ENCODE measurements at places on chromosomes 2 and 18. TPM values are rescaled to one million over a fixed set of nuclear protein-coding genes. Genes with fewer than 3 reads are reported as not detected.

LAPTM4A gene
- 23.4 TPM for total RNA-seq

TYMS gene
- 325 TPM for total RNA-seq

GALR1 gene
- not detected for total RNA-seq

CHCHD5 gene
- 40.3 TPM for total RNA-seq

RPRM gene
- not detected for total RNA-seq

HAUS1 gene
- 60.9 TPM for total RNA-seq

DLGAP1 gene
- not detected for total RNA-seq

SNTG2 gene
- 0.57 TPM for total RNA-seq

VWA3B gene
- total RNA-seq = not detected

GCKR gene
- total RNA-seq = not detected

ATP8B1 gene
- total RNA-seq = not detected

DNA sequence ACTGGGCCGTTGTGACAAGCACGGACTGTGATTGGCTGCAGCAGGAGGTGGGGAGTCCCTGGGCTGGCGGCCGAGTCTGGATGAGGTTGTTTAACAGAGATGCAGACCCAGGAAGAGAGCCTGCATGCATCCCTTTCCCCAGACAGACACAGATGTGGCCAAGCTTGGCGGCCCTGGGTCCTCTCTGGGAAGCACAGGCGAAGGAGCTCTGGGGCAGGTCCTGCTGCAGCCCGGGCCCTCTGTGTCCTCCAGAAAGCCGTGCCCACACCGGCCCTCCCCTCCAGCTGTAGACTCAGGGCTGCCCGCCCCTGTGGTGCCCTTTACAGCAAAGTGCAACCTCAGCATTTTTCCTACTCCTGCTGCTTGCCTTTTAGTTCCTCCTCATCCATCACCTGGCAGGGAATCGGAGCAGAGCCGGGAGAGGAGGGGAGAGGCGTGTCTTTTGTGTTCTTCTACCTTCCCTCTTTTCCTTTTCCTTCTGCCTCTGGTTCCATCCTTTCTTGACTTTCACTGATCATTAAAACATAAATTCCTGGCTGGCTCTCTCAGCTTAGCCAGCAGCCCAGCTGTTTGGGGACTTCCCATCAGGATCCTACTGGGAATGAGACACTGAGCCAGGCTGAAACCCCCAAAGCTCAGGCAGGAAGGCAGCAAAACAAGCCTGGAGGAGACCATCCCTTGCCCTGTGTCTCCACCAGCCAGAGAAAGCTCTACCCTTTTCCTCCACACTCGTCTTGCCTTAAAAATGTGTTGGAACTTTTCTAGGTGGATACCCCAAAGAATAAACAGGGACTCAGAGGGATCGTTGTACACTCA, 75.0 kb downstream of the CTIF start:
- DNase-seq = no peak

DNA sequence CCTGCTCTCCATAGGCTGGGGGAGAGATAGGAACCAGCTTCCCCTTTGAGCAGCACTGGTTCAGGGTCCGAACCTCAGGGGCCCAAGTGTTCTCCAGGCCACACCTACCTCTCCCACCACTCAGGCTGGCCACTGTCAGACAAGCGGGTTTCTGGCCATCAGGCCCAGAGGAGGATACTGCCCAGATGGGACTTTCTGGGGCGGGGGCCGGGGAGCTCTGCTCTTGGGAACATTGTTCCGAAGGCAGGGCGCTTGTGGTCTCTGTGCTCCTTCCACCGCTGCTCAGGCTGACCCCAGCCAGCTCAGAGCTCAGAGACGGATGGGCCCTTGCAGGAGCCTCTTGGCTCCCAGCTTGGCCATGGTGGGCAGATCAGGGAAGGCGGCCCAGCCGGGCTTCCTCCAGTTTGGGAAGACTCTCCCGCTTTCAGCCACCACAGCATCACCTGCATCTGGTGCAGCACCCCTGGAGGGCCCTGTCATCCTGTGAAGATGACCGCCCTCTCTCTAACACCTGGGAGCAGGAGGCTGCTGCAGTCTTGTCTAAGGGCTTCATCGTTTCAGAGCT, 5.2 kb upstream of the TRAF3IP1 start:
- no peak for DNase-seq

DNA sequence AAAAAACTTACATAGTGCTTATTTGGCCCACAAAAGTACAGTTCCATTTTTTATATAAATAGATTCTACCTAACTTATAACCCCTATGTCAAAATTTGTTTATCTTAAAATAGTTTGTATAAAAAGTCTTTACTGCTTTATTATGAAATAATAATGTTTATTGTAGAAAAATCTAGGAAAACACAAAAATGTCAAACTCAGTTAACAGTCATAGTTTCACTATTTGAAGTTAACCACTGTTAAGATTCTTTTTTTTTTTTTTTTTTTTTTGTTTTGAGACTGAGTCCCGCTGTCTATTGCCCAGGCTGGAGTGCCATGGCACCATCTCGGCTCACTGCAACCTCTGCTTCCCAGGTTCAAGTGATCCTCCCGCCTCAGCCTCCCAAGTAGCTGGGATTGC, 26.5 kb upstream of the ABI2 start:
- no peak for DNase-seq

DNA sequence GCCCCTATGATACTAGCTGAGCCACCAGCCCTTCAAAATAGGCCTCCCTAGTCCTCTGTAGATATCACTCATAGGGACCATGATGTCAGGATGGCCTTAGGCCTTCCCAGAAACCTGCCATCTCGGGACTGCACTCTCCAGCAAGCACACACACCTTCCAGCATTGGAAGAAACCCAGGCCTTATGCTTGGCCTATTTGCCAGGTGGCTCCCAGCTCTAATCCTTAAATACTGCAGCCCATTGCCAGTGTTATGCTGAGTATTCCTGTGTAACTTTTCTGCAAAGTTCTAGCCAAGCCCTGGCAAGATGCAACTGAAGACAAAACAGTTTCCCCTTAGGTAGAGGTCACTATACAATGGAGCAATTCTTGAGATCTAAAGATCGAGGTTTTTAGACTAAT, 316.5 kb downstream of the SETBP1 start:
- no peak for DNase-seq

DNA sequence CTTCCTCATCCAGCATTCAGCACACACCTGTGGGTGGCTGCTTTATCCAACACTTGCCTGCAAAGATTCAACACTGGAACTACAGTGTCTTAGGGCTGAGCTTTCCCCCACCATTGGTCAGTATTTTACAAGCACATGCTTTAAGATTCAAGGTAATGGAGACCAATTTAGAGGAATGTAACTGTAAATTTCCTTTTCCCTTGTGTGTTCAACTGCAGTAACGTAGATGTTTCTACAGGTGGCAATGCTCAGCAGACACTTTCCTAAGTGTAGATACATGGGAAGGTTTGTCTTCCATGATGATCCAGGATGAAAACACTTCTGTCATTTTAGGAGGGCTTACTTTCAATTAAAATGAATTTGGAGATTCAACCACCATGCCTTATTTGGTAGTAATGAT, 143.6 kb upstream of the PXDN start:
- DNase-seq = no peak

DNA sequence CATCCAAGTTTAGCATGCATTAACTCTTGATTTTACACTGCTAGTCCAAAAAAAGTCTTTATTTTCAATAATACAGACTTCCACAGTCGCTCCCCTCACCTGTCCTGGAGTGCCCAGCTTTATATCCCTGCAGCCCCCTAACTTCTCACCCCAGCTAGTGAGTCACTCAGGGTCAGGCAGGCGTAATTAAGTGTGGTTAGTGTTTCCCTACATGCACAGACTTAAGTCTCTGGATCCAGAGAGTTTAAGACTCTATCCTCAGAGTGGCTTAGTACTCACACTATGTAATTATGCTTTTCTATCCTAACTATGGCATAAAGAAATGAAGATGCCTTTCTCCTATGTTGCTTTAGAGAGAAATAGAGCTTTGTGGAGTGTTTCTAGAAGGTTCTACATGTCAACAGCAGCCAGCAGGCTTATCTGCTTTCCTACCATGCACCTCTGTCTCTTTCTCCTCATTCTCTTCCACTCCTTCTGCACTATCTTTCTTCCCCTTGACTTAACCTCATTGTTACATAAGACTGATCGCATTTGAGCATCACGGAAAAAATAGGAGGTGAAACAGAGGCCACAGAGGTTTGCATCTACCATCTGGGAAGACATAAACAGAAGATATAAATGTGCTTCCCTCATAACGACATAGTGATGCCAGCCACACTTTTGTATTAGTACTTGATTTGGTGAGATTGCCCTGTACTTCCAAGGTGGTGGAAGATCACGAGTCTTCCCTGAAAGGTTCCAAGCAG, 34.4 kb upstream of the PMAIP1 start:
- DNase-seq = no peak

DNA sequence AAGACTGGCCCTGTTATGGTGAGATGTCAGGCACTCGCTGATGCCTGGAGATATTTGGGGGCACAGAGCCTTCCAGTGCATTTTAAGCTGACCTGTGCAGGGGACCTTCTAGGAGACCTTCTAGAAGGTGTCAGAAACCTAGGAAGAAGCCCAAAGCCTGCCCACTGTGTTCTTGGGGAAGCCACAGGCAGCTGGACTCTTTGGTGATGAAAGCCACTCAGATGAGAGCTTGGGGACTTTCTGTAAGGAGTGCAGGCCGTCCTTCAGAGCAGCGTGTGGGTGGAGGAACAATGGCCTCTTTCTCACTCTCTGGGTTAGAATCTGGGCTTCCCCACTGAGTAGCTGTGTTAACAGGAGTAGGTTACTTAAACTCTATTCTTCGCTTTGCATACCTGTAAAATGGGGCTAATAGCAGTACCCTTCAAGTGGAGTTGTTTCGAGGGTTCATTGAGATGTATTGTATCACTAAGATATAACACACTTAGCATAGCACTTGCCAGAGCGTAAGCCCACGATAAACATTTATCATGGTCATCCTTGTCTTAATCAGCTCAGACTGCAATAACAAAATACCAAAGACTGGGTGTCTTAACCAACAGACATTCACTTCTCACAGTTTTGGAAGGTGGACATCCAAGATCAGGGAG, 322.3 kb upstream of the EPAS1 start:
- no peak for DNase-seq

DNA sequence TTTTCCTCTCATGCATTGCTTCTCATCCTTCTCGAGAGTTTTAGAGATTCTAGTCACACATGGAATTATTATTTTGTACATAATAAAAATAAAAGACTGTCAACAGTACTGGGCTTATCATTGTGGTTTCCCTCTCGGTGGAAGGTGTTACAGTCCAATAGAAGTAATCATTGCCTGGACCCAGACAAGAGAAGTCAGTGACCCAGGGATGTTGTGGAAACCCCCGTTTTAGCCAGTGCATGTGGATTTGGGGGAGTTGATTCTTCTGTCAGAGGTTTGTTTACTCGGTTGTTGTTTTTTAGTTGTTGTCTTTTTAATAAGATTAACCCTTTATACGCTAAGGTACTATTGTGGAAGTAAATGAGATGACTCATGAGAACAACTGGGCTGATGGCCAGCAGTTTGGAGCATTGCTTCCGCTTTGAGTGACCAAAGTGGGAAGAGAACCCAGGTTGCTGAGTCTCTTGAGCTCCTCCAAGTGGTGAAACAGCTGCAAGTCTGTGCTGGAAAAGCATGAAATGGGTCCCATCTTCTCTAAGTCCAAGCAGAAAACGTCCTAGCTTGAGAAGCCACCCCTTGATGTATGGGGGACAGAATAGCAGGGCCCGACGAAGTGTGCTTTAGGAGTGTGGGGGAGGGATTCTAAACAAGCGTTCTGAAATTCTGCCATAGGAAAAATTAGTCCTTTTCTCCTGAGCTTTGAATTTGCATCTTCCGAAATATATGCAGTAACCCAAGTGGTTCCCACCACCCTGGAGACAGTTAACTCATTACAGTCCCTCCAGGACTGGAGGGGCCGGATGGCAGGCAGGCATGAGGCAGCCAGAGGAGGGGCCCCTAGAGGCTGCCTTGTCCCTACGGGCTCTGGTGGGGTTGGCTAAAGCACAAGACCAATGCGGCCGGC, 61.8 kb upstream of the GPR45 start:
- no peak for DNase-seq

- no peak for DNase-seq
Measured at GRCh38 chr2:155218945-155219344, 520.5 kb downstream of the KCNJ3 start.

DNA sequence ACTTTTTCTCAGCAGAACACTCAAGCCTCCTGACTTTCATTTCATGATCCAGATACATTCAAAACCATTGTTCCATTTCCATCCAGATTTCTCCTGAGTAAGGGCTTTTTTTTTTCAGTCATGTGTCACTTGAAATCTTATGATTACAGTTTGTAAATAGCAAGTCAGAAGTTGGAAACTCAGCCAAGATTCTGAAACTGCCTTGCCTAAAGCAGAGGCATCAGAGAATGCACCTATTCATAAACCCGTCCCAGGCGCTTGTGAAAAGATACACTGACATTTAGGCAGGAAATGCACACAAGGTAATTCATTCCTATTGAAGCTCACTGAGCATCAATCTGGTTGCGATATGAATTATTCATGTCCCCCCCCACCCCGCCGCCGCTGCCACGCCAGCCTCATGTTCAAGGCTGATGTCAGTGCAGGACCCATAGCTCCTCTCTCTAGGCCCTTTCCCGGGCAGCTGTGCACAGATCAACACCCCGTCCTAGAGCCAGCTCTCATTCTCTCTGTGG, 30.4 kb upstream of the MGAT4A start:
- peak; percentile 92 for DNase-seq

- peak; percentile 69 for DNase-seq
Measured at GRCh38 chr2:98835831-98836385, 100.1 kb downstream of the CRACDL start.

DNA sequence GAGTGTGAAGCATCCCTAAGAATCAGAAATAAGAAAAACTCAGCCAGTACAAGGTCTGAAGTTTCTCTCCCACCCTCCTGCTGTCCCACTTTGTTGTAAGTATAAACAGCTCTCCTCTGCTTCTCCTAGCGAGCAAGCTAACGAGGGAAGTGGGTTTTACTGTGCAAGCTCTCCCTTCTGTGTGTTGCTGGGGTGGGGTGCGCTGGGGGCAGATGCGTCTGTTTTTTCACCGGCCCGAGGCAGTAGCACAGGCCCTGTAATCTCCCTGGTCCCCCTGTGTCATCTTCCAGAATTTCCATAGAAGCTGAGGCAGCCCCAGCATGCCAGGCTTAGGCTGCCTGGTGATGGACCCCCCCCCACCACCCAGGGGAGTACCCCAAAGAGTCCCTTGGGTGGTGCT, 9.4 kb upstream of the CXCR4 start:
- no peak for DNase-seq
